ENCODE measurements at places on chromosomes 16 and 17.
A peak's percentile ranks its signal among the peaks of the same experiment; 100 is the strongest.

DNA sequence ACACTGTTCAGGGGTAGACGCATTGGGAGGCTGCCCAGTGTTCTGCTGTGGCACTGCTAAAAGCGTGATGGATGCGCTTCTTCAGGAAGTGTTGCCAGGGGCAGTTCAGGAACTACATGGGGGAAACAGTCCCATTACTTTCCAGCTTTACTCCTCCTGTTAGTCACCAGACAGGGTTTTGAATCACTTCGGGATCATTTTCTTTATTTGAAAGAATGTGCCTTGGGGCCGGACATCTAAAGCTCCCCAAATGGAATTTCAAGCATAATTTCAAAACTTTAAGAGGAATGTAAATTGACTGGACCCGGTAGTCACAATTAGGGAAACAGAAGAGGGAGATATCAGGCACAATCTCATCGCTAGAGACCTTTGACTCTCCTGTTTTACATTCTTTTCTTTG is 1.3 kb upstream of the KRTAP2-1 start:
- DNase-seq = no peak

GRCh38 chr16:67164599-67165061 is at the start of gene HSF4:
Gene HSF4, plus strand, starts transcription at chr16:67164745. Its CDS starts 67 bp downstream, at chr16:67164812.
- peak; percentile 88 for DNase-seq

DNA sequence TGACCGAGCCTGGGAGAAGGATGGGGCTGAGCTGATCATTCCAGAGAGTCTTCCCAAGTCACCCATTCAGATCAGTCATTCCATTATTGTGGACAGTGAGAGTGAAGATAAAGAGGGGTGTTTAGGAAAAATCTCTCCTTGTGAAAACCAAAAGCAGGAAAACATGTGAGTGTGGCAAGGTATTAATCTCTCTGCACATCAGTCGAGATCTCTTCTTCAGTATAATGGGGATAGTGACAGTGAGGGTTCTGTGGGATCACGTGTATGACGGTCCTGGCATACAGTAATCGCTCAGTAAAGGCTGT is 35.4 kb downstream of the CHD9 start:
- DNase-seq = no peak

DNA sequence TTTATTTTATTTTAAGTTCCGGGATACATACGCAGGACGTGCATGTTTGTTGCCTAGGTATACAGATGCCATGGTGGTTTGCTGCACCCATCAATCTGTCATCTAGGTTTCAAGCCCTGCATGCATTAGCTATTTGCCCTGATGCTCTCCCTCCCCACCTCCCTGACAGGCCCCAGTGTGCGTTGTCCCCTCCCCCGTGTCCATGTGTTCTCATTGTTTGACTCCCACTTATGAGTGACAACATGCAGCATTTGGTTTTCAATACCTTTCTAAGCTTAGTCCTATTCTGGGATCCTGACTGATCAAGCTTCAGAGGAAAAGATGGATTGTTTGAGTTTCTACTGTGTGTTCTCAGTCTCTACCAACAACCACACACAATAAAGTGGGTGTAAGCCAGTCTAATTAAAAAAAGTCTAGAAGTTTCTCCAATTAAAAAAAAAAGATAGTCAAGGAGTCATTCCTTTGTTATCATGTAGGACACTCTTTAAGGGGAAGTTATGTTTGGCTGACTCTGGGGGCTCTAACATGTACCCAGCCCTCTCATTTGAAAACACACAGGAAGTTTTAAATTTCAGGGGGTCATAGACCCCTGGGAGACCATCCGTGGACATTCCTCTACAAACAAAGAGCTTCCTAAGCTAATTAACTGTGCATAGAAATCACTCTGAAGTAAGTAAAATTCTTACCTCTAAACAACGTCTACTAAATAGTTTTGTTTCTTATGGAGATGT is 66.3 kb upstream of the ADAMTS18 start:
- no peak for DNase-seq

DNA sequence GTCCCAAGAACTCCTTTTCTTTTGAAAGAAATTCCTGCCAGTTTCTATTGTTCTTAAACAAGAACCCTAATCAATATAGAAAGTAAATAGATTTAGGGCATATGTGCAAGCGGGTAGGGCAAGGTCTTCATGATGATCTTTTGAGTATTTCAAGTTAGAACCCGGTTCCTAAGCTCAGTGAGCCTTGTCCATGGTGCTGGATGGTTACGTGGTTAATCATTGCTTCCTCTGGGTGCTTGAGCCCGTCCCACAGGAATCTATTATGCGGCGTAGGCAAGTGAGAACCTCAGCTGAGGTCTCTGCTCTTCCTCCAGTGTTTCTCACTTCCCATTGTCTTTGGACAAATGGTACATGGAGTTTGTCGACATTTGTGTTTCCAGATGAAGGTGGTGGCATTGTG is 580.8 kb upstream of the EEF2KMT start:
- DNase-seq = no peak

DNA sequence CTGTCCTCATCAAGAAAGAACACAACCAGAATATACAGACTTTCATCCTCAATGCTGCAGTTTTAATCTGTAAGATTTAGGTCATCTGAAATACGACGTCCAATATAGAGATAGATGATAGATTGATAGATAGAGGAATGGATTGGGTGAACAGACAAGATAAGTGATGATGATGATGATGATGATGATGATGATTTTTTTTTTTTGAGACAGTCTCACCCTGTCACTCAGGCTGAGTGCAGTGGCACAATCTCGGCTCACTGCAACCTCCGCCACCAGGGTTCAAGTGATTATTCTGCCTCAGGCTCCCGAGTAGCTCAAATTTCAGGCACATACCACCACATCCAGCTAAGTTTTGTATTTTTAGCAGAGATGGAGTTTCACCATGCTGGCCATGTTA is 56.3 kb upstream of the ADAMTS18 start:
- DNase-seq = no peak

DNA sequence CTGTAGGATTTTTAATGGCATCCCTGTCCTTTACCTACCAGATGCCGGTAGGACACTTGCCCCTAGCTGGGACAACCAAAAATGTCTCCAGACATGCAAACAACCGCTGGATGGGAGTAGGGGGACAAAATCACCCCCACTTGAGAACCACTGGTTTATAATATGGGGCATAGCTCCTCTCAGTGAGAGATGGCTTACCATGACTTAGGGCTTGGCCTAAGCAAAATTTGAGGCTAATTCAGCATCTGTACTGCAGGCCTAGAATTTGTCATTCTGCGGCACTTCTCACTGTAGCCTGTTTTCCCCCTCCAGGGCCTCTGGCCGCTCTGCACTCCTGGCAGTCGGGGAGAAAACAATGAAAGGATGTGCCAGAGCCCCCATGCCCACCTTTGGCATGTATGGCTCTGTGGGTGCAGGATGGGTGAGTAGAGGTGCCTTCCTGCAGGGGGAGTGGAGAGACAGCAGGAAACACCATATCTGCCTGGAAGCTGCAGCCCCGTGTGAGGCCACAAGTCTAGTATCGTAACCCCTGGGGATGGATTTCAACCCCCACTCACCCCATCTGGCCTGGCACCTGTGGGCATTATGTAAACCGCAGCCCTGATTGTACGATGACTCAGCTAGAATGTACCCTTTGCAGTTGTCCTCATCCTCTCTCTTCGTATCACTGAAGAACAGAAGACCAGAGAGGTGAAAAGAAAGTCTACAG is 268.1 kb downstream of the SOX9 start:
- DNase-seq = peak; percentile 43

DNA sequence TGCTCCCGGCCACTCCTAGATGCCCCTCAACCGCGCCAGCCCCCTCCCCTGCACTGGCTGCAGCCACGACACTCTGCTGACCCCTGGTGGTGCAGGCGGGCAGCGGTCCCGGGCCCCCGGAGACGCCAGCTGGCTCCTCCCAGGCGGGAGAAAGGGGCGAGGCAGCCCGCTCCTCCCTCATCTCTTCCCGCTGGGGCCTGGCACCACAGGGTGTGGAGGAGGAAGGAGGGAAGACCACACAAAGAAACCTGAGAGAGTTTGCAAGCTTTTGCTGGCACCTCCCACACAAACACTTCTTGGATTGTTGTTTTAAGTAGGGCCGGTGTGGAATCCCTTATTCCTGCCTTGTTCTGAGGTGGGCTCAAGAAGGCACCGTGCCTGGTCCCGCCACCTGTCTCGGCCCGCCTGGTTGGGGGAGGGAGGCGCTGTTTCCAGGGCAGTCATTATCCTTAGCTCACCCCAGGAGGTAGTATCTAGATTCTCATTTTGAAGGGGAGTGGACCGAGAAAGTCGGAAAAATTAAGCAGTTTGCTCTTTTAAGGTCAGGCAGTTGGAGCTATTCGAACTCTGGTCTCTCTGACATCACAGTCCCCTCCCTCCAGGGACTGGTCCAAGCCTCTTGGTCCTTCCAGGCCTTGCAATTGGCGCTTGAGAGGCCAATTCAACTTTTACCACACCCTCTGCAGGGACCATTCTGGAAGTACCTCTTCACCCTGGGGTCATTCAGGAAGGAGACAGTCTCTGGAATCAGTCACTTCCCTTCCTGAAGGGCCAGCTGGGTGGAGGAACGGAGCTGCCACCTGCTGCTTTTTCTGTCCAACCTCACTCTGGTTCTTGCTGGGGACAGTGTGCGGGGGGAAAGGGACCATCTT is 959 bp upstream of the ANKRD13B start:
- peak; percentile 93 for DNase-seq

GRCh38 chr16:27152121-27152520 is 51.2 kb upstream of the KDM8 start:
- DNase-seq = no peak

GRCh38 chr16:81831722-81832126 is 52.6 kb downstream of the PLCG2 start:
- no peak for DNase-seq

DNA sequence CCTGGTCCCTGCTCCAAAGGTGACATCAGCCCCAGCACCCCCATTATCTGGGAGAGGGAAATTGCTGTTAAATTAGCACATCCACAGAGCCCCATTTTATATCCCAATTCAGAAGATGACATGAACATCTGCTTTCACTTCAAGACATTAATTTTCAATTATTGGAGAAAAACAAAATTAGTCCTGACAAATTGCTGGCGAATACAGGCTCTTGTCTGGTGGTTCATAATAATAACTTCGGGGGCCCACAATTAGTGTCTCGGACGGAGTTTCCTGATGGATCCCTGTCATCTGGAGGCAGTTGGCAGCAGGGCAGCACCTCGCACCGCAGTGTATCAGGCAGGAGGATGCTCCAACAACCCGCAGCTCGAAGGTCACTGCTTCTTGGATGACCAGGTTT is 7.4 kb downstream of the ZNF423 start:
- DNase-seq = no peak

- no peak for DNase-seq
Measured at GRCh38 chr16:66400503-66401380, 26.4 kb upstream of the BEAN1 start.

- DNase-seq = no peak
Measured at GRCh38 chr16:86319585-86320236, 190.6 kb upstream of the FOXF1 start.

- peak; percentile 86 for DNase-seq
Measured at GRCh38 chr16:23374721-23375510, 72.8 kb downstream of the SCNN1B start.

DNA sequence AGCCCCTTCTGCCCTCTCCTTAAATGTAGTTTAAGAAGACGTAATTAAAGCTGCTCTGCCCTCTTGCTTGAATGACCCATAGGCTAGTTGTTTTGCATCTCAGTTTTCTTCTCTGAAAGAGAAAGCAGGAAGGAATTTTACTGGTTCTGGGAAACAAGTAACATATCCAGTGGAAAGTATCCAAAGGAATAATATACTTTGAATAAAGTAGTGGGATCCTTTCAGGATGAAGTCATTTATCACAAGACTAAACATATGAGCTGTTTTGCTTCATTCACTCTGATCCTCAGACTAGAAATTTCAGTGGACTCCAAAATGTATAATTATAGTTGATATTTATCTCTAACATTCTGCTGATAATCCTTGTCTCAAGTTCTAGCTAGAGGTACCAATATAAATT is 1297.6 kb upstream of the GOT2 start:
- DNase-seq = no peak

- no peak for DNase-seq
Measured at GRCh38 chr16:27437946-27438345, 36.0 kb downstream of the IL21R start.
